ENCODE measurements at places on chromosomes 5 and 9.
A peak's percentile ranks its signal among the peaks of the same experiment; 100 is the strongest.

DNA sequence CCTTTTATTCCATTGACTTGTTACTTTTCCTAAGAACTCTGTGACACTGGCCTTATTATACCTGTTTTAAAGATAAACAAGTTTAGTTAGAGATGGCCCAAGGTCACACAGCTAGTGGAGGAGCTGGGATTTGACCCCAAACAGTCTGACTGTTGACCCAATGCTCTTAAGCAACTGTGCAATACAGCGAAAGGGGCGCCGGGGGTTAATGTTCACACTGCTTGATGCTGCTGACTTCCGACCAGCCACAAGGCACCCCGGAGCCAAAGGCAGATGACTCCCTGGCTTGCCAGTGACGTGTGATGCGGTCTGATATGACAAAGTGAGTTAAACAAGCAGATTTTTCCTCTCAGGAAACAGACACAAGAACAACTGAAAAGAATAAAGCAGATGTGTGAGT lies 23.9 kb downstream of the PIK3R1 start:
- no peak for DNase-seq

- DNase-seq = no peak
Observed at GRCh38 chr5:60597572-60598320, 102.2 kb downstream of the DEPDC1B start.

GRCh38 chr9:112380102-112380824 lies at the start of gene HSDL2:
Gene HSDL2, plus strand, starts transcription at chr9:112380108. Its CDS starts 56 bp downstream, at chr9:112380164.
- peak; percentile 18 for DNase-seq

DNA sequence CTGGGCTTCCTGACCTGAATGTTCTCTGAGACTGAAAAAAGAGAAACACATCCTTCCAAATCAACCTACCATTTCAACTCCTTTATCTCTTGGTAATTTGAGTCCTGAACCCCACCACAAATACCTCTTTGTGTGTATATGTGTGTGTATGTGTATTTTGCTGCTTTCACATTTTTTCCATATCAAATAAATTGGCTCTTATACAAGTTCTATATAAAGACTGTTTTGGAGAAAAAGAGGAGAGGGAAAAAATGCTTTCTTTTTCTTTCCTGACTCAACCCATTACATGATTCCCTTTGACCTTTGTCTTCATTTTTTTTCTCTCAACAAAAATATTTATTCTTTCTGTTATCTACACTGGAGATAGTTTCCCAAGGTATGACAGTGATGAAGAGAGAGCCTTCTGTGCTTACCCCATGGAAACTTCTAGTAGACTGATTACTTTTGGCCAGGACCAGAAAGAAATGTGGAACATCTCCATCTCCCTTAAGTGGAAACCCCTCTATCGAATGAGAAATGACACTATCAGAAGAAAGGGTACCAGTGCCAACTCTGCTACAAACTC lies 85.3 kb downstream of the PAPPA start:
- DNase-seq = no peak

GRCh38 chr9:17191082-17191481 lies 56.2 kb downstream of the CNTLN start:
- DNase-seq = no peak

DNA sequence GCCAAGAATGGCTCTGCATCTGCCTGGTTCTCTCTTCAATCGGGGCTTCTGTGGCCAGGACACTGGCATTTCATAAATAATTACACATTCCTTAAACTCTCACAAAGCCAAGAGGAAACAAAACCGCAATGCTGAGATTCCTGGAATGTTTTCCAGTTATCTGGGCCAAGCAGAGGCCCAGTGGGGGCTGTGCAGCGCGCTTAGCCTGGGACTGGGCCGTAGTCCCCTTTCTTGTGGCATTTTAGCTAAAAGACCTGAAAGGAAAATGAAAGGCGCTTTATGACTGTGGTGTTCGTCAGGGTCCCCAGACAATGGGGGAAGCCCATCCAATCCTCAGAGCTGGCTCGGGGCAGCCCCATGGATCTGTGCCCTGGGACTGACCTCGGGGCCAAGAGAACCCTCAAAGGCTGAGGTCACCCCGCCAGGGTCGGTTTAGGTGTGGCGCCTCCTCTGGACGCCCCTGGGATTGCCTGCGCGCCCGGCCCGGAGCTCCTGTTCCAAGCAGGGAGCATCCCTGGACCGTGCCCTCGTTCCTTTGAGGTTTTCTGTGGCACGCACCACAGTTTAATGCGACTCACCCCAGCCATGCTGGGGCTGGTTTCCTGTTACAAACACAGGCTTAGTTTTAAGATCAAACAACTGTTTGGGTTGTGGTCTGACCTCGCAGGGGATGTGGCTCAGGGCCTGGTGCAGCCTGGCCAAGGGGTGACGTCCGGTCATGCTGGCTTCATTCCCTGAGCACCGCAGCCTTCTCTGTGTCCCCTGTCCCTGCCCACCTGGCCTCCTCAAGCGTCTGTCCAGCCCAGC lies 51.5 kb upstream of the NKD2 start:
- no peak for DNase-seq

GRCh38 chr5:3452622-3453021 lies 143.0 kb upstream of the IRX1 start:
- DNase-seq = no peak

DNA sequence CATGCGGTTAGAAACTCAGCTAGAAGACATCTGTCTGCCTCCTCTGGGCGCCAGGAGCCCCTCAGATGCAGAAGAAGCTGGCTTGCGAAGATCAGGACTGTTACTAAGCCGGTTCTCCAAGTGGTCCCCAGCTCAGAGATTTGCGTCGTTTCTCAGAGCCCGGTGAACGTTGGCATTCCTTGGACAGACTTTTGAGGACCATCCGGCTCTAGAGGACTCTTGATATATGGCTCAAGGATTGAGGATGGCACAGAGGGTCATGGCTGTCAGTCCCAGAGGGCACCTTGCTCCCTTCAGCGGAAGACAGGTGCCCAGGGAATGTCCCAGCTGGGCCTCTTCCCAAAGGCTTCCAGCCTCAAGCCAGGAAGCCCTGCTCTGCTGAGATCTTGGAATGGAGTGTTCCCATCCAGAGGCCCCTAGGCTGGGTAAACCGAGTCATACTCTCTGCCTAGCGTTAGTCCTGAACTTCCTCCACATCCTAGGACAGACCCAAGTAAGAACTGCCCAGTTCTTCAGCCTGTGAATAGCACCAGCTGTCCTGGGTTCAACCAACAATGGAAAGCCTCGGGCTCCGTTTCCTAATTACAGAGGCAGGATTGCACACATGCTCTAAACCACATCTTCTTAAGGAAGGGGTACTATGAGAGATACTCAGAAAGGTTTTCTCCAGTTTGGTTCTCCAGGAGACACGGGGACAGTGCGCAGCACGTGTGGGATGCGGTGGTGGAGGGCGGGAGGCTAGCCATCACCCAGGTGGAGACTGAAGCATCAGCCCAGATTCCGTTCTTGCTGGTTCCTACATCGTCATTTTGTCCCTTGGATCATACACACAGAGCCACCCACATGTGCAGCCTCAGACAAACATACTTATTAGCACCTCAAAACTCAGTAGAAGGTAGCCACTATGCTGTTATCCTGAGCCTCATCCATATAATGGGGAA lies 51.4 kb downstream of the ZNF354C start:
- no peak for DNase-seq

DNA sequence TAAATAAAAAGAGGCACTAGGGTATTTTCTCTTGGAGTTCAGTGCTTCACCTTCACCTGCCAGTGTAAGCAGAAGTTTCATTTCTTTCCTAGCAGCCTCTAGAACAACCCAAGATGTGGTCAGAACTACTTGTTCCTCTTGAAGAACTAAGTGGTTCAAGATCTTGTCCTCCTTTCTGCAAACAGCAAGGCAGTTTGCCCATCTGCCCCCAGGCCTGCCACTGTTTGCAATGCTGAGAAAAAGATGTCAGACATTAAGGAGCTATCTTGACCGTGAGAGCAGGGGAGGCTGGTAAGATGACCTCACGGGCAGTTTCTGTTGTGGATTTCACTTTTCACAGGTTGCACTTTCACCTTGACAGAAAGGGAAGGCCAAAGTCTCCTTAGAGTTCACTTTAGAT lies 52.0 kb upstream of the KLF4 start:
- no peak for DNase-seq

DNA sequence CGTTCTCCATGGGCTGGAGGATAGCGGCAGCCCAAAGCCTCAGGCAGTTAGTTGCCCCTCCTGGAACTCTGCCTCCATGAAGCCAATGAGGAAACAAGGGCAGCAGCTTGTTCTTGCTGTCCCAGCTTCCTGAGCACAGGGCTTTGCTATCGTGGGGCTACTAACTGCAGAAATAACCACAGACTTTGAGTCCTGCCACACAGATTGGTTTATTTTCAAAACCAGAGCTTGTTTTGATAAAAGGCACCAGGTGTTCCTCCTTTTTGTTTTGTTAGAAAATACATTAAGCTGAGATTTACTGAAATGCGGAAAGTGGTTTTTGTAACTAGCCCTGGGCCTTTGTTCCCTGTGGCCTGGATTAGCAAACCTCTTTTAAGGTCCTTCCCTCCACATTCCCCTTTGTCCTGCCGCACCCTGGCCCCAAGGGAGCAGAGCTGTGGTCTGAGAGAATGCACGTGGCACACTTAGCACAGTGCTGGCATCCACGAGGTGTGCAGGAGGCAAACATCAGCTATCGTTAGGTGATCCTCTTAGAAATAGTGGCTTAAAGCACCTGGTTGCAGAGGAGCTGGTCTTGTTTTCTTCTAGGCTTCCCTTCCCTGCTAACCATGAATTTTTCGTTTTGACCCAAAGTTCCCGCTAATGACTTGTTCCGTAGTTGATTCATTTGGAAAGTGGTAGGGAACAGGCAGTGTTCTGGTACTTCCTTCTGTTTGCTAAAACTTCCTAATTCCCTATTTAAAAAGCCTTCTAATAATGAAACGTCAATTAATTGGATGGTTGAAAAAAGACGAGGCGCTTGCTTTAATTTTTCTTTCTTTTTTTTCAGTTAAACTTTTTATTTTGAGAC lies 21.5 kb downstream of the MVB12B start:
- no peak for DNase-seq

GRCh38 chr9:72788966-72789735 lies 163.7 kb downstream of the ALDH1A1 start:
- no peak for DNase-seq

DNA sequence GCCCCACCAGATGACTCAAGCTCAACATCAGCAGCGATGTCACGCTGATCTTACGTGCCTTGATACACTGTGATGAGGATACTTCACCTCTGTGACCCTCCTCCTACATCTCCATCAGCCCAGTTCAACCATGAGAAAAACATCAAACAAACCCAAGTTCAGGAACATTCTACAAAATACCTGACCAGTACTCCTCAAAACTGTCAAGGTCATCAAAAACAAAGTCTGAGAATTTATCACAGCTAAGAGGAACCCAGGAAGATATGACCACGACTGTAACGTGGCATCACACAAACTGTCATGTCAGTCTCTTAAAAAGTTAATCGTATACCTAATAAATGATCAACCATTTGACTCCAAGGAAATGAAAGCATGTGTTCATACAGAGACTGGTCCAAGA lies 90.8 kb downstream of the COL23A1 start:
- no peak for DNase-seq

DNA sequence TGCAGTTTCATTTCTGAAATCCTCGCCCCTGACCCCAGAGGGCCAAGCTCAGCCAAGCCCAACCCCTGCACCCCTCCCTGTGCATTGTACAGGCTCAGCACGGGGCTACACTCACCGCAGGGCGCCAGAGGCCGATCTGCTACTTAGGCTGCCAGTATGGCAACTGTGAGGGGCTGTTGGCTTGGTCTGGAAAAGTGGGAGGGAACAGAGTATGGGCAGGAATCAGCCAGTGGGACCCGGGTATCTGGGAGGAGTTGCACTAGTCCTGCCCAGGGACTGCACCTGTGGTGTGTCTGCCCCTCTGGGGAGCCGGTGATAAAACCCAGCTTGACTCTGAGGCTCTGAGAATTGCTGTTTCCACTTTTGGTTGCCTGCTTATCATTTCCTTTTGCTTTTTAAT lies 167.4 kb upstream of the KIF2A start:
- no peak for DNase-seq
